ENCODE measurements at places on chromosomes 12 and 14.
A peak's percentile ranks its signal among the peaks of the same experiment; 100 is the strongest.

GRCh38 chr14:35875296-35875695 is 49.2 kb downstream of the BRMS1L start:
- DNase-seq, result no peak

DNA sequence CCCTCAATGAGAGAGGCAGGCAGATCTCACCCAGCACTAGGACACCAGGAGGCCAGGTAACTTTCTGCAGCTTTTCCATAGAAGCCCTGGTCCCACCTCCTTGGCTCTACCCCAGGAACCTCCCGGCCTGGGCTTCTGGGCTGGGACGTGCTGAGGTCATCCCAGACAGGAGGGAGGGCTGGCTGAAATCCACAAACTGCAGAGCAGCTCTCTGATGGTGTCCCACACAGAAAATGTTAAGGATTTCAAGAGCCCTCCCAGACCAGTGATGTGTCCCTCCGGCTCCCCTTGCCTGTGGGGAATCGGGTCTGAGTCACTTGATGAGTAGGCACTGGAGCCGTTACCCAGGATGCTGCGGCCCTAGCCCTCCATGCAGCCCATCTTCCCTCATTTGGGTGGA is 124.1 kb downstream of the ESRRB start:
- DNase-seq, result no peak

DNA sequence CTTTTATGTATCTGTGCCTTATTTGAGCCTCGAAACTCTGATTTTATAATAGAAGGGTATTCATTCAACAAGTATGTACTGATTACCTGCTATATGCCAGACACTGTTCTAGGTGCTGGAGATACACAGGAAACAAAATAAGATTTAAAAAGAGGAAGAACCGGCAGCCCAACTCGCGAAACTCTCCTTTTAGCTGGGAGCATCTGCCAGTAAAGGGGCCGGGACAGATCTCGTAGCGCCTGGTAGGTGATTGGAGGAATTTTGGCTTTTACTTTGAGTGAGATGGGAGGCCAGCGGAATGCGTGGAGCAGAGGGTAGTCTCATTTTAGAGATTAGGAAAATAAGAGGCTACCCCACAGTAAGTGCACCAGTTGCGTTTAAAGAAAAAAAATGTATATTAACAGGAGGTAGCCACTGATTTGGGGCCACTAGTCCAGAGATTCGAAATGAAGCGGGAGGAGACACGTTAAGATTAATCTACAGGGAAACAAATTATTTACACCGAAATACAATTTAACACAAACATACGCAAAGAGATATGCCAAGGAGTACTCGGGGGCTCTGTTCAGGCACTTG is 520 bp upstream of the MON2 start:
- no peak for DNase-seq

DNA sequence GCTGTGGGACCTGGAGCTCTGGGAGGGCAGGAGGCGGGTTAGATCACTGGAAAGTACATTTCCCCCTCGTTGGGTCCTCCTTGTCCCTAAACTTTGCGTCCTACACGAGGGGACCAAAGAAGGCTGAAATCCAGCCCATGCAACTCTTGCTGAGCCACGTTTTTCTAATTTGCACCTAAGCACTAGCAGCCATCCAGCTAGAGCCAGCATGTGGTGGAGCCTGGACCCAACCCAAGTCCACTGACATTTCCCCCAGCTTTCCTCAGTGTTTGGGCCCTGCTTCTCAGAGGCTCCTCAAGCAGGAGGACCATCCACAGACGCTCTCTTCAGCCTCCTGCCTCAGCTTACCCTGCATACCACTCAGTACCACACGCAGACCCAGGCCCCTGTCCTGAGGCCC is 49.7 kb downstream of the TSPAN11 start:
- DNase-seq, result no peak

DNA sequence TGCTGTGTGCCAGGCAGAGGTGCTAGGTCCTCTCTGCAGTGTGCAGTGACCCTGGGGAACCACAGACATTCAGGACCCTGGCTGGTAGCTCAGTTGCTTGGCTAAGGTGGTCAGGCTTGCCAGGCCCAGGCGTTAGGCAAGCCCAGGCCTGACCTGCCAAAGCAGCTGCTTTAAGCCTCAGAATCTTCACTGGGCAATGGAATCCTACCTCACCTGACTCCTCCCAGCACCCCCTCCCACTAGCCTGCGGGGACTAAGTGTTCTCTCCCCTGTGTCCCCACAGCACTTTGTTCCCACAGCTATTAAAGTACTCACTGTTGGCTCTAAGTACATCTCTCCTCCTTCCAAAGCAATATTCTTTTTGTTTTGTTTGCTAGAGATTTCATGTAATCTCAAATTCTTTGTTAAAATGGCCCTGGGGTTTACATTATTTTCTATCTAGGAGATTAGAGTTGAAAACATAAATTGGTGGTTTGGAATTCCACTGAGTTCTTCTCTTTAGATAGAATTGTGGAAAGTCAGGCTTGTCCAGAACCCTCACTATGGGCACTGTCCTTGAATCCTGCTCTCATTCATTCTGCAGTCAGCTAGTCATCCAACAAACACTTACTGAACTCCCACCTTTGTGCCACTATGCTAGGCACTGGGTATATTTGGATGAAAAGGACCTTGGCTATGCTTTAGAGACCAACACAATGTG is 44.4 kb downstream of the DGLUCY start:
- DNase-seq, result no peak

DNA sequence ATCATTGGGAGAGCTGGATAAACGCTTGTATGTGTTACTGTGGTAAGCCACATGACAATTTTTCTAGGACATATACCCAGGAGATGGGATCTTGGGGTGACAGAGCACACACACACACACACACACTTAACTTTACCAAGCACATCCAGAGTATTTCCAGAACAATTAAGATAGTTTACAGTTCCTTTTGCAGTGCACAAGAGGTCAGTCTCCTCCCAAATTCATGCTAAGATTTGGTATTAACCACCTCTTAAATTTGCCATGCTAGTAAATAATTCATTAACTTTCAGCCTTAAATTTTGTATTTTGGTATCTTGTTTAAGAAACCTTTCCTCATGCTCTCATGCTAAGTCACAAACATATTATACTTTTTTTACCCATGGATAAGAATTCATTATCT is 33.9 kb upstream of the LIMA1 start:
- DNase-seq, result no peak

- no peak for DNase-seq
Observed at GRCh38 chr14:55294603-55295002, 23.4 kb downstream of the FBXO34 start.

DNA sequence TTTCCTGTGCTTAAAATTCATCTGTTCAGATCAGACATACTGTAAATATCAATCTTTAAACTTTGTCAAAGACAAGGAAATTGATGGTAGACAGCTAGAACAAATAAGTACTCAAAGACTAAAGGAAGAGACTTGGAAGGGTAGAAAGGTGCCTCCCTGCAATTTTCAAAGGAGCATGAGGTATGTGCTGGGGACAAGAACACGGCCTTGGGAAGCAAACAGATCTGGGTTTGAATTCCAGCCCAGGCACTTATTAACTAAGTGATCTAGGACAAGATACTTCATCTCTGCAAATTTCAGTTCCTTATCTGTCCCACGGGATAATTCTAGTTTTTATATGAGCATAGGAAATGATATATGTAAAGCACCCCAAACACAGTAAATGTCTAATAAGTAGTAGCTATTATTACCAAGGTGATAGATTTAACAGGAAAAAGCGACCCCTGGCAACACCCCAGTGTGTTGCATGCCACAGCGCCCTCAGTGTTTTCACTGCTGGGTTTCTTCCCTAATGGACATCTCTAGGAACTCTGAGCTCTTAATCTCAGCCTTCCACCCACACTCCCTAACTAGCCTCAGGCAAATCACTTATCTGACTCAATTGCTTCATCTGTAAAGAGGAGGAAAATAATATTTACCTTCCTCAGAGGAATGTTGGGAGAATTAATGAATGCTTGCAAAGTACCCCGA is 44.7 kb upstream of the BMP4 start:
- DNase-seq, result no peak

GRCh38 chr14:24392325-24393091 is 6.3 kb upstream of the NYNRIN start:
- no peak for DNase-seq

- DNase-seq, result peak; percentile 9
Observed at GRCh38 chr14:100438678-100439592, 115.8 kb downstream of the SLC25A47 start.

DNA sequence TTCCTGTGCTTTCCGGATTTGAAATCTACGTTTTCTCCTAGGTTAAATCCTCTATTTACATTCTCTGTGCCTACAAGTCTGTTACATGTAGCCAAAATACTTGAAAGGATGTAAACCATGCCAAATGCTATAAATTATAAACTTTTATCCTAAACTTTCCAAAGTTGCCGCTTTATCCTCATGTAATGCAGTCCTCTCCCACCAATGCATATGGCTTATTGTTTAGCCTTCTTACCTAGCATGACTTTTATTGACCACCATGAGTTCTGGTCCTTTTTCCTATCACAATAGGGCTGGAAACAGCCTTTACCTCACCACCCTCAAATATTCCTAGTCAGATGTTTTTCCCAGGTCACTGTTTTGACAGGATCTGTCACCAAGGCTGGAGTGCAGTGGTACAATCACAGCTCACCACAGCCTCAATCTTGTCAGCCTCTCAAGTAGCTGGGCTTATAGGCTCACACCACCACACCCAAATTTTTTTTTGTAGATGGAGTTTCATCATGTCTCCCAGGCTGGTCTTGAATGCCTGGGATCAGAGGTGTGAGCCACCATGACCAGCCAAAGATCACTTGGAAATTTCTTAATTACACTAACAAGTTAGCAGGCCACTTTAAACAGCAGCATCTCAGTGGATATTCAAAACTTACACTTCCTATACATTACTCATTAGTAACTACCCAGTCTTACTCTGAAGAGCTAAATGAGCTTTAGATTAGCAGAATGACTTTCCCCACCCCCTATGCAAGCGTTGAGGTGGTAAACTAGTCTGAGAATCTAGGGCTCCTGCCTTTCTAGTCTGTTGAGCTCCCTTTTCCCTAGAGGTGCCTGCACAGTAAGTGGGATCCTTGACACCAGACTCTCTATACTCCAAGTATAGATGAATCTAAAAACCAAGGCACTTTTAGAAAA is 4.1 kb downstream of the TUBA1B start:
- no peak for DNase-seq
